ENCODE measurements at places on chromosomes 5 and 9.

DNA sequence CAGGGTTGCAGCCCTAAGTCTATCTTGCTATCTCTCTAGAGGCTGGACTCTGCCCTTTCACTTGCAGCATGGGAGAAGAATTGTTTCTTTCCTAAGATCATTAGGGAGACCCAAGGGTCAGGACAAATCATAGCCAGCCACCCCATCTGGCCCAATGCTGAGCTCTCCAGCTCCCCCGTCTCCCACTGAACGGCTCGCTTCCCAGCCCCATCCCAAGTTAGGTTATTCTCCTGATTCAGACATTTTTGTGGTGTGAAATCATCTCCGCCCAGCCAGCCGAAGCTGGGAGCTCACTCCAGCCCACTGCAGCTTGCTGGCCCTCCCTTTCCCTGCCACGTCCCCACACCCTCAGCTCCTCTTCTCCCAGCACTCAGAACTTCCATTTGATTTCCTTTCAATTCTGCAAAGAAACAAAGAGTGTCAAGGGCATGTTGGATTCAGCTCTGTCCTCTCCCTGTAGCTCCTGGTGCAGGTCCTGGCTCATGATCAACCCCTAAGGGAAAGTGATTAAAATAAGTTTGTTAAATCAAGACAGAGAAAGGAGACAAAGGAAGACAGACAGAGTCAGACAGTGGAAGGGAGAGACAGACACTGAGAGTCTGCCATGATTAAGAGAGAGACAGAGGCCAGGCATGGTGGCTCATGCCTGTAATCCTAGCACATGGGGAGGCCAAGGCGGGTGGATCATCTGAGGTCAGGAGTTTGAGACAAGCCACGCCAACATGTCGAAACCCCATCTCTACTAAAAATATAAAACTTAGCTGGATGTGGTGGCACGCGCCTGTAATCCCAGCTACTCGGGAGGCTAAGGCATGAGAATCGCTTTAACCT is 12.6 kb upstream of the SPARC start:
- peak; percentile 79 for DNase-seq

DNA sequence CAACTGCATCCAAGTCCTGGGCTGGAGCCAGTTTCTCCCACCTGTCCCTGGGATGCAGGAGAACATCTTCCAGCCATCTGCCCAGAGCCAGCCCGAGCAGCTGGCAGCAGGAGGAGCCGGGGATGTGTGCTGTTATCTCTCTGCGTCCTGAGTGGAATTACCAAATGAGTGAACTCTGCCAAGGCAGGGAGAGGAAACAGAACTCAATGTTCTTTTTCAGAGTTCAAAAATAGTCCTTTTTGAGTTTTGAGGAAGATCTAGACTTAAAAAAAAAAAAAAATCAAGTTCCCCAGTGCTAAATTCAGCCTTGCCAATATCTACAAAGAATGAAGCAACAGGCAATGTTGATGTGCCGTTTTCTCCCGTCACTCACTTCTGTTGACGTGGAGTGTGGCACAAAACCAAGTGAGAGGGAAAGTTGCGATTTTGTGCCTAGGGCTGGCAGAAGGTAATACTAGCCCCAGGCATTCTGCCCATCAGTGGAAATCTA is 56.2 kb downstream of the TMOD1 start:
- DNase-seq = no peak

DNA sequence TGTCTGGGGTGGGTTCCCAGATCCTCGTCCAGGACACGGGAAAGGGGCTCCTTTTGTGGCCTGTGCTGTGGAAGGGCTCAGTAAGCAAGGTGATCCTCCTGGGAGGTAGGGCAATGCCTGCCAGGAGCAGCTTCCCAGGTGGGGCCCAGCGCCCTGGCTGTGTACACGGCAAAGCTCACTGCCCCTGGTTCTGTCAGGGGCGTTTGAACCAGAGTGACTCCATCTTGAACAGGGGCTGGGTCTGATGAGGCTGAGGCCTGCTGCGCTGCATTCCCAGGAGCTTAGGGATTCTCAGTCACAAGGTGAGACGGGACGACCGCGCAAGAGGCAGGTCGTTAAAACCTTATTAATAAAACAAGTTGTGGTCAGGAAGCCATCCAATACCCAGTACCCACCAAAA is 19.9 kb upstream of the SLC12A7 start:
- no peak for DNase-seq

GRCh38 chr5:83475391-83475863 is 3.9 kb downstream of the VCAN start:
- DNase-seq = no peak

- DNase-seq = no peak
Measured at GRCh38 chr5:62486672-62487071, 74.1 kb downstream of the IPO11 start.

GRCh38 chr9:5566054-5566618 is 55.8 kb downstream of the PDCD1LG2 start:
- no peak for DNase-seq

- no peak for DNase-seq
Measured at GRCh38 chr9:136565086-136565714, 19.4 kb upstream of the NOTCH1 start.

DNA sequence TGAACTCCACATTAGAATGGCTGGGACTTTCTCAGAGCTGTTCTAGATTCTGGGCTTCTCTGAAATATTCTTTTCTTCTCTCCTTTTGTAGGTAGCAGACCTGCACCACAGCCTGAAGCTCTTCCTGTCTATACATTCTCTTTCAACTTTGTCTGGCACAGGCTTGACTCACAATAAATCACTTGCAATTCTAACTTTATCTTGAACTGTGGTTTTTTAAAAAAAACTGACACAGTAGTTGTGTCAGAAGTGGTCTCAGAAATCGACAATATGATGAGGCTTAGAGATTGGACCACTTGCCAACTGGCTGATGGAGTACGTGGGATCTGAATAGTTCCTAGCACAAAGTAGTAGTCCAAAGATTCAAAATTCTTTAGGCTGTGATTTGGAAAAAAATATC is 24.1 kb upstream of the CDH9 start:
- DNase-seq = no peak

DNA sequence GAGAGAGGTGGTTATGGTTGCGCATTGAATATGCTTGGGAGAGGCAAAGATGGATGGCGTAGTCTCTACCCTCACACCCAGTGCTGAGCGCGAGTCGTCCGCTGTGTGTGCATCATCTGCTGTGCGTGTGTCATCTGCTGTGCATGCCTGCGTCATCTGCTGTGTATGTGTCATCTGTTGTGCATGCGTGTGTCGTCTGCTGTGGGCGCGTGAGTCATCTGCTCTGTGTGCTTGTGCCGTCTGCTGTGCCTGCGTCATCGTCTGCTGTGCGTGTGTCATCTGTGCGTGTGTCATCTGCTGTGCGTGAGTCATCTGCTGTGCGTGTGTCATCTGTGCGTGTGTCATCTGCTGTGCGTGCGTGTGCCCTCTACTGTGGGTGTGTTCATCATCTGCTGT is 68.0 kb upstream of the IRX4 start:
- DNase-seq = no peak

GRCh38 chr9:7315116-7315515 is 484.5 kb downstream of the DMAC1 start:
- DNase-seq = no peak

DNA sequence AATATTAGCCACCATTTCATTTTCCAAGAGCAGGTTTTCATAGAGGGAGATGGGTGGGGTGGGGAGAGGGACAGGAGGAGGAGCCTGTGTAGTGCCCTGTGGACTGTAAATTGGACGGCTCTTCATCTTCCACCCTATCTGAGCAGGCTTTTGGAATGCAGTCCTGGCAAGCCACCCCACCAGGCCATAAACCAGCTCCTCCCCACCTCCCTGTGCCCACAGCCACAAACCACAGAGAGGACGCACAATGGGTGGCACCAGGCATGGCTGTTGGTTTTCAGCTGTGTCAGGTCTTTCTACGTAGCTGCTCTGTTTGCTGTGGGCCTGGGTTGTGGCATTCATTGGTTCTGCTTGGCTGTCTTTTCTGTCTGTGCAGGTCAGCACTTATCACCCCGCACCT is 58.0 kb downstream of the PLAC8L1 start:
- no peak for DNase-seq

DNA sequence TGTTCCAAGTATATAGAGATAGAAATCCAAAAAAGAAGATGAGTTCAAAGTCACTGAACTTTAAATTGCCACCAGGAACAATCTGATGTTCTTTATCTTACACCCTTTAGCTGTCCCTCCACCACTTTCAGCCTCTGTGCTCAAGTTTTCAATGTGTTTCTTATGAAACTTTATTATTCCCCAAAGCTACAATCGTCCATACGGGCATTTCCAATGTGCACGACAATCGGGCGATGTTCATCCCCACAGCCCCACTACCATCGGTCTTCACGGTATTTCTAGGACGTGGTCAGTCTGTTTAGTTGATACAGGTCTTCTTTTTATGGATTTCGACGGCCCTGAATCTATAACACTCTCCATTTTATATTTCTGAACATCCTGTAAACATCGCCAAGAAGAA is 238.7 kb upstream of the DAP start:
- DNase-seq = no peak

DNA sequence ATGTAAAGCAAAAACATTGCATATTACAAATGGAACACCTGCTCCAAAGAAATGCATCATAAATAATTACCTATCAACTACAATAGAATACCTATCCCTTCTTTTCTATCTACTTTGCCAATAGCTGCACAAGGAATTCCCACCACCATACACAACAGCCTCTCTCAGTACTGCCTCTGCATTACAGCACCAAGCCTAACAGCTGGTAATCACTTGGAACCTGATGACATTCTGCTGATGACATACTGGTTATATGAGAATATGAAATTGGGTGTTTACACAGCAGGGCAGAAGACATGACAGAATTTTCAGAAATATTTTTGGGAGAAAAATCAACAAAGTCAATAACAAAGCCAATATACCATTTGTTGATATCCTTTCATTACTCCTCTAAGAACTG is 43.2 kb downstream of the PSMB7 start:
- no peak for DNase-seq

DNA sequence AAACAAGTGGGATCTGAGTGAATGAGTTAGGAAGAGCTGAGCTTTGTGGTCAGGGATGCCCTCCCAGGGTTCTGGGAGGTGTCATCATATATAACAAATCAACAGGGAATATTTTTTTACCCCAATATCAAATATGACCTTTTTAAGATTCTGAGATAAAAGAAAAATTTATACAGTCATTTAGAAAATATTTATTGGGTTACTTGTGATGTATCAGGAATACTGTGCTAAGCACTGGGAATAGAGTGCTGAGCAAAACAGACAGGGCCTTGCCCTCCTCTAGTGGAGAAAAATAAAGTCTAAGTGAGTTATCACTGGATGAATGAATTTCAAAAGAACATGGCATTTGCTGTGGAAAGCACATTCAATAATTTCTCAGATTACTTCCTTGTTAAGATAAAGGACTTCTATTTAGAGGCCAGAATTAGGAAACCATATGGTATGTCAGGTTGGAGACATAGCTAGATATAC is 102.9 kb downstream of the BOD1 start:
- no peak for DNase-seq

DNA sequence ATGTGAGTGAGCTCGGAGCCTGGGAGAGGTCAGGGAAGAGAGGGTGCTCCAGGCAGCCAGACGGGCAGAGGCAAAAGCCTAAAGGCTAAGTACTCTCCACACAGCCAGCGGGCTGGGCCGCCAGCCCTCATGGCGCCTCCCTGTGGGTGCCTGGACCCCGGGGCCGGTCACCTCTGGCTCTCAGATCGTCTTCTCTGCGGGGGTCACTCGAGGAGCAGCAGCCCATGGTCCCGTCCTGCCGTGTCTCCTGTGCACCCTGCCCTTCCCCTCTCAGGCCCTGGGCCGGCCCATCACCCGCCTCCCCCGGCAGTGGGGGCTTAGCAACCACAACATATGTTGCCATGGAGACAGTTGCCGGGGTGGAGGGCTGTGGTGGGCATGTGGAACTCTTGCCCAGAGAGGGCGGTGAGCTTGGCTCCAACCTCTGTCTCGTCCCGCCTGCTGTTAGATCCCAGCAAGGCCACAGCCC is 4.2 kb downstream of the AK1 start:
- DNase-seq = no peak

GRCh38 chr5:1030801-1031271 is 22.2 kb downstream of the NKD2 start:
- DNase-seq = no peak

- no peak for DNase-seq
Measured at GRCh38 chr5:87138091-87138805, 129.4 kb upstream of the RASA1 start.

- no peak for DNase-seq
Measured at GRCh38 chr9:115211413-115212124, 93.6 kb upstream of the TNC start.

DNA sequence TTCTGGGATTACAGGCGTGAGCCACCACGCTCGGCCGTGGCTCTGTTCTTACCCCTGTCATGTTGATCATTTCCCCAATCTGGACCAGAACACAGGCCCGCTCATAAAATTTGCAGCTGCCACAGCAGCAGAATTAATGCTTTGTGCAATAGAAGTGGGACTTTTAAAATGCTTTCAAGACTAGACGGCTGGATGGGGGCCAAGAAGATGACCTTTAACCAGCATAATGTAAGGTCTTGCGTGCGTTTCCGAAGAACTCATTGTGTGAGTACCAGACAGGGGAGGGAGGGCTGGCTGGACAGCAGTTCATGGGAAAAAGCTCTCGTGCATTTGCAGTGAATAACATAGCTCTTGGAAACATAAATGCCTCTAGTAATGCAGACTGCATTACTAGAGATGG is 3.5 kb upstream of the WDR38 start:
- DNase-seq = no peak

GRCh38 chr5:135127439-135128240 is 93.6 kb upstream of the PITX1 start:
- no peak for DNase-seq

DNA sequence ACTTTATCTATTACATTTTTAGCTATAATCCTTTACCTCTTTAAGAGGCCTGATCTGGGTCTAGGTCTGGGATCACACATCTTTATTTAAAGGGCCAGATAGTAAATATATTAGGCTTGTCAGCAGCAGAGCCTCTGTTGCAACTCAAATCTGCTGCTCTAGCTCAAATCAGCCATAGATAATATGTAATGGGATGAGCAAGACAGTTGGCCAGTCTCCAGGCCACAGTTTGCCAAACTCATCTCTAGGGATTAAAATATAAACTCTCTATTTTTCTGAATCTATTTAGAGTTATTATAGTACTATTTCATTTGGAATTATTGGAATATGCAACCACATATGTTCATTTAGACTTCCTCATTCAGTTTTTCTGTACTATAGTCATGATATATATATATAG is 115.9 kb upstream of the MINAR2 start:
- no peak for DNase-seq

GRCh38 chr5:180007582-180007981 is 64.0 kb downstream of the RNF130 start:
- DNase-seq = no peak

GRCh38 chr5:57598756-57599155 is 116.1 kb upstream of the ACTBL2 start:
- DNase-seq = no peak

Data from mesothelial cell of epicardium (in vitro differentiated cells).